ENCODE measurements at places on chromosomes 2 and 18. TPM values are rescaled to one million over a fixed set of nuclear protein-coding genes. Genes with fewer than 3 reads are reported as not detected.

The GALNT3 gene
- 1.2 TPM for total RNA-seq

The KCNIP3 gene
- 0.15 TPM for total RNA-seq

The XIRP2 gene
- total RNA-seq, result 0.20 TPM

The LOXL3 gene
- total RNA-seq, result 0.94 TPM

The ALLC gene
- total RNA-seq, result not detected

The UGGT1 gene
- total RNA-seq, result 46.8 TPM

The OR6B2 gene
- total RNA-seq, result not detected

The OSR1 gene
- total RNA-seq, result not detected

The PSMA8 gene
- total RNA-seq, result not detected

The LBH gene
- total RNA-seq, result 18.6 TPM

The ANKRD39 gene
- total RNA-seq, result 26.5 TPM

The RBM44 gene
- total RNA-seq, result 0.20 TPM

The MBD5 gene
- total RNA-seq, result 7.1 TPM

The ZCCHC2 gene
- 19.3 TPM for total RNA-seq

The SLC5A7 gene
- not detected for total RNA-seq

The CXCR4 gene
- total RNA-seq, result 17.2 TPM

The PDIA6 gene
- total RNA-seq, result 412 TPM

The BOK gene
- 111 TPM for total RNA-seq

The COL4A4 gene
- total RNA-seq, result under 0.01 TPM

The CHMP1B gene
- 42.0 TPM for total RNA-seq

The IL1B gene
- 4.1 TPM for total RNA-seq

The ASPRV1 gene
- 0.10 TPM for total RNA-seq

The EFHD1 gene
- not detected for total RNA-seq

The ADCYAP1 gene
- total RNA-seq, result 0.10 TPM

The FIGN gene
- total RNA-seq, result 0.13 TPM

The MOCOS gene
- total RNA-seq, result 5.3 TPM

The DNER gene
- total RNA-seq, result 2.6 TPM

The ASB18 gene
- not detected for total RNA-seq

The PDE11A gene
- under 0.01 TPM for total RNA-seq

The NEU2 gene
- not detected for total RNA-seq

The APLF gene
- 1.5 TPM for total RNA-seq

The MEIS1 gene
- total RNA-seq, result 0.79 TPM

The FAM98A gene
- total RNA-seq, result 35.5 TPM

The CKAP2L gene
- total RNA-seq, result 21.0 TPM

The PXDN gene
- total RNA-seq, result 345 TPM

The IFIH1 gene
- 24.5 TPM for total RNA-seq

The ARHGAP25 gene
- 10.7 TPM for total RNA-seq

The PROKR1 gene
- not detected for total RNA-seq

The PRKCE gene
- total RNA-seq, result 105 TPM

All from mammary microvascular endothelial cell (primary cell).